ENCODE measurements at places on chromosomes 4 and X.

DNA sequence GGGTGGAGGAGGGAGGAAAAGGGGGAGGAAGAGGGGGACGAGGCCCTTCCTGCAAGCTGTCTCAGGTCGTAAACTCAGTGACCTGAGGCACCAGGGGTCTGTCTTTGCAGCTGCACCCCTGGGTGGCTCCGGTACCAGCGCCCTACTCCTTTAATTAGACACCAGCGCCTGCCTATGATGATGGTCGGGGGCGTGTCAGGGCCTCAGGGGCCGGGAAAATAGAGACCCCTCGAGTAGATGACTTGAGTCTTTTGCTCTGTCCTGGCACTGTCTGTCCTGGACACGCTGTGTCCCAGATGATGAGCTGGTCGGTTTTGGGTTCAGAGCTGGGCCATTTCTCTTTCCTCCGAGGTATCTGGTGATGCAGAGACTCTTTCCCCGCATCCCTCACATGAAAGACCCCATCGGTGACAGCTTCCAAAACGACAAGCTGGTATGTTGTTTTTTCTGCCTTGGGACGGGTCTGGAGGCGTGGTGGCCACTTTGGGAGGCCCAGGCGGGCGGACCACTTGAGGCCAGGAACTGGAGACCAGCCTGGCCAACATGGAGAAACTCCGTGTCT, 11.2 kb downstream of the SLC25A6 start:
- DNase-seq = no peak

DNA sequence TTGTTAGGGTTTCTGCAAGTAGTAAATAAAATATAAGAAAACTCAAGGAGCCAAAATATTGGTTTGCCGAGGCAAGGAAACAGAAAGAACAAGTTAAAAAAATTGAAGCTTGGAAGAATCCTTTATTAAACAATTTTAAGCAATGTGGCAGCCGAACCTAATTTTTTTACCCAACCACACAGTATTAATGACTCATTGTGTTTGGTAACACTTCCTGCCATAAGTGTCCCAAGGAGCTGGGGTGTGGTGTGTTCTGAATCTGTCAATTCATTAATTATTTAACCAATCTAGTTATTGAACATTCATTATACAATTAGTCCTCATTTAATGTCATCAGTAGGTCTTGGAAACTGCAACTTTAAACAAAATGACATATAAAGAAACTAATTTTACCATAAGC, 19.3 kb upstream of the CPE start:
- DNase-seq = no peak

DNA sequence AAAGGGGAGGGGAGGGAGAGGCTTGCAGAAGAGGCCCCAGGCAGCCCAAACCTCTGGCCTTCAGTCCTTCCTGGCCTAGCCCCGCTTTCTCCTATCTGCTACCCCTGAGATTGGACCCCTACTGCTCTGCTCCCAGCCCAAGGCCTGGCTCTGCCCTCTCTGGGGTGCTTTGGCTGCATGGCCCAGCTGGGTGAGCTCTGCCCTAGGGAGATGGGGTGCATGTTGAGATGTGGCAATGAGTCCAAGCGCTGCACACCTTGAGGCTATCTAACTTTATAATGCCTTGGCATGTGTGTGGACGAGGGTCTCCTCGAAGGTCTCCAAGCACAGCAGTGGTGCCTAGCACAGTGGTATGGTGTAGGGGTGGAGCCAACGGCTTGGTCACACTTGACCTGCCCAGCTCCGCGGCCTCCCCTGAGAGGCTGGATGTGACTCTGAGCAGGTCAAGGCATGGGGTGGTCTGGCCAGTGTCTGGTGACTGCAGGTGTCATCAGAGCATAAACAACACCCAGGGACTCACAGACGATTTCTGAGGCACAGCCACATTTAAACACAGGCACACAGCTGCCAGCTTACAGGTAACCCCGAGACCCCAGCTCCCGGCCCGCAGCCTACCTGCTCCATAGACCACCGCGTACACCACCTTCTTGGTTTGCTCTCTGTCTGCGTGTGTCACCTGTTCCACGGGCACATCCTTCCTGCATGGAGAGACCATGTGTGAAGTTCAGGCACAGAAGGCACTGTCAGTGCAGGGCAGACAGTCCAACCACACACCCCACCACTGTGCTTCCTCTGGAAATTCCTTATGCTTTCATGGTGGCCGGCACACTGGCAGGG, 36.3 kb downstream of the NAT8L start:
- DNase-seq = no peak

DNA sequence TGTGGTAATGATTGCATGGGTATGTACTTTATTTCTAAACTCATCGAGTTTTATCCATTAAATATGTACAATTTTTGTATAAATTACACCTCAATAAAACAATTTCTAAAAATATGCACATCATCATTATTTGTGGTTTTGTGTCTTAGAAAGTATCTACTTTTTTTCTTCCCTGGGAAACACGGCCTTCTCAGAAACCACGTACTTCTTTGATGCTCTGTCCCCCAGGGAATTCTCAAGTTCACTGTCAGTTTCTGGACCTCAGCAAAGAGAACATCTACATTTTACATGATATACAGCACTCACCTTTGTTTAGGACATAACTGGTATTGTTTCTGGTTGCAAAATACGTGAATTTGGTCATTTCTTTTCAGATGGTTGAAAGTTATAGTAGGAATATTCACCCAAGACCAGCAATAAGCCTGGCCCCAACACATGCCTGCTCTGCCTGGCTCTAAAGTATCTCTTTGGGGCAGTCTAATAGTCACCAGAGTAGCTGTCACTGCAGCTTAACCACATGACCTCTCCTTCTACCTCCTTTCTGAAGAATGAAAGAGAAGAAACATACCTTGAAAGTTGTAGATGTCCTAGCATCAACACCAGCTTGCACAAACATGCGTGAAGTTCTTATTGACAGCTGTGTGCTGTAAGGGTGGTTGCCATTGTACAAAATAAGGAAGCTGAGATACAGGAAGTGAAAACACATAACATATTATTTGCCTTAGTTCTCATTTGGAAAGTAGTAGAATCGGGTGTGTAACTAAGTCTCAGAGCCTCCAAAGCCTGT, 48.4 kb upstream of the SPANXN4 start:
- no peak for DNase-seq

DNA sequence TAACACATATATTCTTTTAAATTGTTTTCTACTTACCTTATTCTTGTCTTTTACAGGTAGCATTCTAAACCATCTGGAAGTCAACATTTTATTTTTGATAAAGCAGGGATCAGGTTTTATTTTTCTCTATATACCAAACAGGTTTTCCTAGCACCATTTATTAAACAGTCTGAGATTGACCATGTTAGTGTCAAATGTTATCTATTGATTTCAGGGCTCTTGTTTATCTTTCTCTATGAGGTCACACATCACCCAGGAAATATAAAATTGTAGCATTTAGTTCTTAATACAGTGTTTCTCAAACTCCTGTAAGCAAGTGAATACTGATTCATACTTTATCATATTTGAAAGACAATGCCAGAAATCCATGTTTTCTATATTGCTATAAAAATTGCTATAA, 28.1 kb downstream of the PPP4R3C start:
- no peak for DNase-seq

GRCh38 chr4:177587989-177588388, 145.8 kb upstream of the AGA start:
- no peak for DNase-seq

DNA sequence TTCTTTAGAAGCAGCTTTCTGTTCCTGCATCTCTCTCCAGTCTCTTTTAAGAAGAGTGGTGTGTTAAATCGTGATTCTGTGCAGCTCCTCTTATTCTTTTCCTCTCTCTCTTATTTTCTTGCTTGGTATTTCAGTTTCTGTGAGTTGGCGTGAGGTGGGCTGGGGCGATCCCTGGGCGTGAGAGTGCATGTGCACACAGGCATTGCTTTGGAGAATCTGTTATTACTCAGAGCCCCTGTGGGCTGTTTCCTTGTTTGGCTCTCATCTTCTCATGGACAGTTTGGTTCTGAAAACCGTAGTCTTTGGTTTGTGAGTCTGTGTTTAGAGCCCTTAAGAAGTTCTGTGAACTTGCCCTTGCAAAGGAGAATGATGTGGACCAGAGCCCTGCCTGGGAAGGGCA, 97.2 kb upstream of the CLNK start:
- DNase-seq = no peak

GRCh38 chrX:11172415-11172814, 61.3 kb downstream of the HCCS start:
- DNase-seq = no peak

GRCh38 chr4:8209181-8209874, 10.2 kb downstream of the SH3TC1 start:
- DNase-seq = no peak

GRCh38 chr4:147059064-147059731, 113.5 kb upstream of the TTC29 start:
- DNase-seq = no peak

- DNase-seq = no peak
Measured at GRCh38 chrX:133813971-133814370, 171.4 kb downstream of the GPC3 start.

- DNase-seq = no peak
Measured at GRCh38 chr4:147786031-147786430, 54.1 kb downstream of the ARHGAP10 start.

DNA sequence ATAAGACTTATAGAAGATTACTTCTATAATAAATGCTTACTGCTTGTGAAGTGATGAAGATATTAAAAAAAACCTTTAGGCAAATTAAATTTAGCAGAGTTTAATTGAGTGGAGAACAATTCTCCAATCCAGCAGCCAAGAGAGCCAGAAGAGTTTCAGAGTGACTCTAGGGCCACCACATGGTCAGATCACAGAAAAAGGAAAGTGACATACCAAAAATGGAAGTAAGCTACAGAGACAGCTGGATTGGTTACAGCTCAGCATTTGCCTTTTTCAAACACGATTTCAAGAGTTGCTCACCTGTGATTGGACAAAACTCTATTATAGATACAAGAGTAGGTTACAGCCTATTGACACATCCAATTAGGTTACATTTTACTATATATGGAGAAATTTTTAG, 79.0 kb upstream of the TRAM1L1 start:
- no peak for DNase-seq

- DNase-seq = no peak
Measured at GRCh38 chrX:142186103-142186502, 19.0 kb downstream of the MAGEC2 start.
